WTC11 (cell line): ENCODE measurements at places on chromosomes 6 and 20. TPM values are rescaled to one million over a fixed set of nuclear protein-coding genes. Genes with fewer than 3 reads are reported as not detected.

DNA sequence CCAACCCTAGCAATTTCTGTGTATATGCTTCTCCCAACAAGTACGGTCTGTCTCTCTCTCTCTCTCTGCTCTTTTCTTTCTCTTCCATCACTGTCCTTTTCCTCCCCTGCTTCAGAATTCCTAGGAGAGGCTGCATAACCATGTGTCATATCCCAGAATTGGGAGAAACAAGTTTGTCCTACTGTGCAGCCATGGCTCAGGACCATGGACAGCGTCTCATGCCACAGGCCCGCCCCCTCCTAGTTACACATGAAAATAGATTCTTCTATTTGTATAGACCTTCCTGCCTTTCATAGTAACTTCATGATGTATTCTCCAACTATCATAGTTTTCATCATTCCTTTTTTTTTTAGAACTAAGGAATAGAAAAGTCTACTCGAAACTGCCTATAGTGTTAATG is 98.0 kb downstream of the FNDC1 start:
- H3K27me3 ChIP-seq, result peaks cover 6% of the 10 kb centered on the region
- H3K36me3 ChIP-seq, result no peaks in the 10 kb centered on the region
- H3K4me1 ChIP-seq, result no peaks in the 10 kb centered on the region

DNA sequence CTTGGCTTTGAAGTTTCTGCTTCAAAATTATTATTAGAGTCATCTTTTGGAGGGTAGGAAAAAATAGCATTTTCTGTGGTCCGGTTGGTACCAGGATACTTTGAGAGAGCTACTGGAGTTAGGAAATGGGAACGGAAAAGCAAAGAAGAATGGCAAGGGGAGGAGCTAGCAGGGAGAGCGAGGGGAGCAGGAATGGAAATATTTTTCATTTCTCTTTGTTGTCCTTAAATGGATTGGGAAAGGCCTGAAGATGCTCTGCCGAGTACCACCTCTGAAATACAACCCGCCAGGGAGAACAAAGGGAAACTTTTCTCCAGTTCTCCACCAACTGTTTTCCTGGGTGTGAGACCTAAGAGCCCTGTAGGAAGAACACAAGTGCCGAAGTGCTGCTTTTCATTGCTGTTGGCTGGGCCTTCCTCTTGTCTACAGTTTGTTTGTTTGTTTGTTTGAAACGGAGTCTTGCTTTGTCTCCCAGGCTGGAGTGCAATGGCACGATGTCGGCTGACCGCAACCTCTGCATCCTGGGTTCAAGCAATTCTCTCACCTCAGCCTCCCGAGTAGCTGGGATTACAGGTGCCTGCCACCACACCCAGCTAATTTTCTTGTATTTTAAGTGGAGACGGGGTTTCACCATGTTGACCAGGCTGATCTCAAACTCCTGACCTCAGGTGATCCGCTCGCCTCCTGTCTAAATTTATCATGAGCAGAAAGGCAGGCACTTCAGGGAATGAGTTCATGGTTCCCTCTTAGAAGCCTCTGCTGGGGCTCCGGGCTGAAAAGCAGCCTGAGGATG is 3.5 kb upstream of the TRAF3IP2 start:
- H3K36me3 ChIP-seq, result 0 out of 2 replicates have a peak, but pooled peaks cover 3% of the 10 kb centered on the region
- peaks cover under 1% of the 10 kb centered on the region; the same call in 1 of the 2 replicates for H3K27me3 ChIP-seq
- DNase-seq, result no peak
- H3K27ac ChIP-seq, result no peak overlapping the region
- peaks cover 26% of the 10 kb centered on the region for H3K4me1 ChIP-seq

GRCh38 chr6:139580592-139581484 is 206.4 kb upstream of the CITED2 start:
- no peak overlapping the region for H3K4me3 ChIP-seq
- DNase-seq, result no peak
- peaks cover 7% of the 10 kb centered on the region for H3K4me1 ChIP-seq
- no peak overlapping the region for H3K27ac ChIP-seq
- no peaks in the 10 kb centered on the region for H3K27me3 ChIP-seq

GRCh38 chr6:136923954-136924673 is 2.0 kb downstream of the SLC35D3 start:
- peak overlapping the region; percentile 47 for H3K4me3 ChIP-seq
- no peak overlapping the region for H3K27ac ChIP-seq
- H3K27me3 ChIP-seq, result peaks cover 66% of the 10 kb centered on the region
- H3K4me1 ChIP-seq, result peaks cover 20% of the 10 kb centered on the region
- no peaks in the 10 kb centered on the region for H3K36me3 ChIP-seq

- H3K27me3 ChIP-seq, result no peaks in the 10 kb centered on the region
- no peak overlapping the region for H3K27ac ChIP-seq
- H3K4me1 ChIP-seq, result peaks cover 22% of the 10 kb centered on the region
- peaks cover 29% of the 10 kb centered on the region for H3K36me3 ChIP-seq
- no peak overlapping the region for H3K4me3 ChIP-seq
Observed at GRCh38 chr6:149079911-149080491, 237.5 kb upstream of the TAB2 start.

GRCh38 chr6:157488058-157488457 is 107.1 kb downstream of the ZDHHC14 start:
- H3K4me3 ChIP-seq, result no peak overlapping the region
- no peaks in the 10 kb centered on the region for H3K36me3 ChIP-seq
- H3K27me3 ChIP-seq, result peaks cover 3% of the 10 kb centered on the region
- H3K4me1 ChIP-seq, result peaks cover 44% of the 10 kb centered on the region
- DNase-seq, result no peak

DNA sequence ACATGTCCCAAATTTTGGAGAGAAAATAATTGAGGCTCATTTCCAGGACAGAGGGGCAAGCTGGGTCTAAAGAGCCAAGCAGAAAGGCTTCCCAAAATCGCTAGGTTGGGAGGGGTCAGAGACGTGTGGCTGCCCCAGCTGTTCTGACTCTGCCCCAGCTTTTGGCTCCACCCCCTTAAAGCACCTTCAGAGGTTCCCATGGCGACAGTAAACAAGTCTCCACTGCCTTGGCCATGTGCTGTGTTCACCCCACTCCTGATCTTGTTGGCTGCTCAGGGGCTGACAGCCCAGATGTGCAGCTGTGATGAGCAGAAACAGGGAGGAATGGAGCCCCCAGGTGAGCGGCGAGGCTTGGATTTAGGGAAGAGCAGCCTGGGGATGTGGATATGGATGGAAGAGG is 72.8 kb upstream of the SPTLC3 start:
- peak; percentile 47 for DNase-seq
- H3K27ac ChIP-seq, result no peak overlapping the region; the same call in 1 of the 2 replicates
- no peaks in the 10 kb centered on the region for H3K36me3 ChIP-seq
- peaks cover 5% of the 10 kb centered on the region for H3K4me1 ChIP-seq

GRCh38 chr6:77620278-77620882 is 32.5 kb upstream of the MEI4 start:
- H3K27ac ChIP-seq, result no peak overlapping the region
- no peaks in the 10 kb centered on the region for H3K27me3 ChIP-seq
- no peak overlapping the region for H3K4me3 ChIP-seq

DNA sequence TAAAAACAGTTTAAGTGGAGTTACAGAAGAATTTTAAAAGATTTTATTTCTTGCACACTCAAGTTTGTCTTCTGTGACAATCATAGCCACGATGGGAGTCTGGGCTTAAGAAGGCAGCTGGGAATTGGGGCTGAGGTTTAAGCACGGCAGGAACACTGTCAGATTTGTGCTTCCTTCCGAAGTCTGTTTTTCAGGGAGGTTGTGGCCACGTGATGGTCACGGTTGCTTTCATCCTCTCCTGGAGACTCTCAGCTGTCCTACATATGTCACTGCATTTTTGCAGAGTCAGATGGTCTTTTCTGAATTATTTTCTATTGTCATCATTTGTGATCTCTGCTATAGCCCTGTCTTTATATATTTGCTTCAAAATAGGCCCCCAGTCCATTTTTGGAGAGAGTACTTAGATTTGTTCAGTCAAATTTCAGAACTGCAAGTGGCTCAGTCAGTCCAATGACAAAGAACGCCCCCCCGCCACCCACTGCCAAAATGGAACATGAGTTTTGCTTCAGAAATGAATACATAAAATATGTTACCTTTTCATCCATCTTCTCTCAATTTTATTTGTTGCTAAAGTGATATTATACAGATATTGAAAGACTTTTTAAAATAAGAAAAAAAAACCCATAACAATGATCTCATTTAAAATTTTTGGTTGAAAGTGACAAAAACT is 111.8 kb upstream of the ZFP64 start:
- peaks cover 5% of the 10 kb centered on the region for H3K27me3 ChIP-seq
- H3K27ac ChIP-seq, result no peak overlapping the region
- DNase-seq, result no peak
- H3K36me3 ChIP-seq, result no peaks in the 10 kb centered on the region

- H3K4me3 ChIP-seq, result peak overlapping the region; percentile 50
- peaks cover 48% of the 10 kb centered on the region for H3K4me1 ChIP-seq
- DNase-seq, result no peak
- H3K27me3 ChIP-seq, result peaks cover 31% of the 10 kb centered on the region
- H3K36me3 ChIP-seq, result no peaks in the 10 kb centered on the region
Observed at GRCh38 chr20:46012921-46013320, 4.2 kb downstream of the MMP9 start.

DNA sequence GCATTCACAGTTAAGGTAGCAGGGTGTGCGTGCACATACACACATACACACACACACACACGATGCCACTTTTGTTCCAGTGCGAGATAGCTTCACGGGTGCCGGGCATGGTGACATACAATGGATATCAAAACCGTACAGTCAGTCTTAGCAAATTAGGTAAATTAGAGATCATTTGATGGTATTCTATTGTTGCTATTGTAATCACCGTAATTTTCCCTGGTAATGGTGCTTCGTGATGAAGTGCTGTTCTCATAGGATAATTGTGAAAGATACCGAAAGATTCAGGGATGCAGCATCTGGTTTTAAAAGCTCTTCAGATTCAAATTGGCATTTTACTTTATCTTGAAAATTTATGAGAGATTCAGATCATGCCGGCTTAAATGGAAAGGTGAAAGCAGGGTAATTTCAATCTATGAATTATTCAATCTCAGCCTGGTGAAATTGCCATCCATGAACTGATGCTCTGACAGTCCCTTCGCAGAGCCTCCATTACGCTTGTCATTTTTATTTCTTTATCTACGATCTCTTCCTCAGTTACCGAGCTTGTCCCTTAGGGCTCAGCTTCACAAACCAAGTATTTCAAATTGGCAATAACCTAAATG is 71.3 kb upstream of the SOX4 start:
- H3K27ac ChIP-seq, result no peak overlapping the region
- H3K36me3 ChIP-seq, result no peaks in the 10 kb centered on the region
- no peak for DNase-seq
- peaks cover 12% of the 10 kb centered on the region for H3K4me1 ChIP-seq
- no peaks in the 10 kb centered on the region for H3K27me3 ChIP-seq

DNA sequence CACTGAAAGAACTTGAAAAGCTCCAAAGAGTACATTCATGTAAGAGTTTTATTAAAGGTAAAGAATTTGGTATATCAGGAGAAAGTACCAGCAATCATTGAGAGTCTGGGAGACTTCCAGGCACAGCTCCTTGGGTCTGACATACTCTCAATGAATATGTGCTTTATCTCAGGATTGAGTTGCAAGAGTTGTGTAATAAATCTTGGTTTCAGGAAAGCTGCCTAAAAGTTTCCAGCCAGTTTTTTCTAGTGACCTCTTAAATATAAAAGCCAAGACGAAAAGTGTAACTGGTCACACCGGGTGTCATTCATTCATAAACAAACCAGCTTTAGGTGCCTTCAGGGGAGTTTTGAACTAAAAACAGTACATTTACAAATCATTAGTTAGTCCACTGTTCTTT is 21.6 kb upstream of the GJA1 start:
- DNase-seq, result no peak
- H3K4me3 ChIP-seq, result no peak overlapping the region
- H3K36me3 ChIP-seq, result peaks cover 5% of the 10 kb centered on the region
- H3K27me3 ChIP-seq, result no peaks in the 10 kb centered on the region; the same call in 1 of the 2 replicates

DNA sequence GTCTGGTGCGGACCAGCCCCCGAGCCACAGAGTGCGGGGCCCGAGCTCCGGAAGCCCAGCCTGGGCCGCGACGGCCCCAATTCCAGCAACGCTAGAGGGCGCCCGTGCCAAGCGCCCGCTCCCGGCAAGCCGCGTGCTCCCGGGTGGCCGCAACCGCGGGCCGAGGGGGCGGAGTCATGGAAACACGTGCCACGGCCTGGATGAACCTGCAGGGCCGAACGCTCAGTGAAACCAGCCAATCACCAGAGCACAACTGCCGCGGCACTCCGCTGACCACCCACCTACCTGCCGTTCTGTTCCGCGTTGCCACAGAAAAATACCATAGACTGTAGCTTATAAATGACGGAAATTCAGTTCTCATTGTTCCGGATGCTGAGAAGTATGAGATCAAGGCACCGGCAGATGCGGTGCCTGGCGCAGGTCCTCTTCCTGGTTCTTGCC is 85.7 kb upstream of the FOXC1 start:
- no peak overlapping the region for H3K27ac ChIP-seq
- peaks cover 7% of the 10 kb centered on the region; the same call in 1 of the 2 replicates for H3K36me3 ChIP-seq
- H3K27me3 ChIP-seq, result peaks cover 78% of the 10 kb centered on the region
- DNase-seq, result peak; percentile 91
- peaks cover 18% of the 10 kb centered on the region for H3K4me1 ChIP-seq
- H3K4me3 ChIP-seq, result no peak overlapping the region

The HTR1E gene
- total RNA-seq, result 0.09 TPM in 2 of 3 replicates, not detected in the other

GRCh38 chr20:60056407-60057122 is 98.3 kb downstream of the CDH26 start:
- DNase-seq, result no peak
- H3K4me3 ChIP-seq, result no peak overlapping the region
- H3K36me3 ChIP-seq, result no peaks in the 10 kb centered on the region
- H3K4me1 ChIP-seq, result peaks cover 13% of the 10 kb centered on the region
- H3K27ac ChIP-seq, result no peak overlapping the region

- H3K27me3 ChIP-seq, result no peaks in the 10 kb centered on the region
- H3K4me1 ChIP-seq, result no peaks in the 10 kb centered on the region
- peaks cover 5% of the 10 kb centered on the region; the same call in 1 of the 2 replicates for H3K36me3 ChIP-seq
- no peak for DNase-seq
Observed at GRCh38 chr20:34578521-34578920, 20.0 kb downstream of the MAP1LC3A start.

GRCh38 chr20:34715384-34715783 is 11.2 kb downstream of the TP53INP2 start:
- H3K36me3 ChIP-seq, result no peaks in the 10 kb centered on the region
- no peak overlapping the region for H3K4me3 ChIP-seq
- peaks cover 4% of the 10 kb centered on the region for H3K4me1 ChIP-seq
- H3K27ac ChIP-seq, result no peak overlapping the region
- peaks cover 22% of the 10 kb centered on the region for H3K27me3 ChIP-seq

The FAM162B gene
- total RNA-seq, result 1.6 to 3.0 TPM (median 1.6 TPM) in 3 replicates

- no peak overlapping the region for H3K27ac ChIP-seq
- DNase-seq, result no peak
- no peaks in the 10 kb centered on the region for H3K4me1 ChIP-seq
- H3K36me3 ChIP-seq, result peaks cover 31% of the 10 kb centered on the region
Observed at GRCh38 chr6:17768388-17768787, 61.7 kb upstream of the NUP153 start.

The MATN4 gene
- total RNA-seq, result 1.9 to 2.5 TPM (median 2.2 TPM) in 3 replicates

GRCh38 chr20:51431321-51431720 is 111.2 kb downstream of the NFATC2 start:
- H3K4me1 ChIP-seq, result peaks cover 26% of the 10 kb centered on the region
- H3K27me3 ChIP-seq, result no peaks in the 10 kb centered on the region
- H3K36me3 ChIP-seq, result no peaks in the 10 kb centered on the region
- H3K27ac ChIP-seq, result no peak overlapping the region
- no peak for DNase-seq
